ENCODE measurements at places on chromosomes 5 and 9. TPM values are rescaled to one million over a fixed set of nuclear protein-coding genes. Genes with fewer than 3 reads are reported as not detected.

TXNDC8 gene
- total RNA-seq = not detected

CCNJL gene
- total RNA-seq = 13.7 TPM

SLC6A18 gene
- total RNA-seq = not detected

SMC2 gene
- 28.6 TPM for total RNA-seq

ADGRV1 gene
- total RNA-seq = 1.1 TPM

DAPK1 gene
- 14.1 TPM for total RNA-seq

PSD2 gene
- total RNA-seq = not detected
